NCI-H446 treated with DMSO at 0.1 percent for 48 hours (cell line): ENCODE measurements at places on chromosomes 11 and 22.

DNA sequence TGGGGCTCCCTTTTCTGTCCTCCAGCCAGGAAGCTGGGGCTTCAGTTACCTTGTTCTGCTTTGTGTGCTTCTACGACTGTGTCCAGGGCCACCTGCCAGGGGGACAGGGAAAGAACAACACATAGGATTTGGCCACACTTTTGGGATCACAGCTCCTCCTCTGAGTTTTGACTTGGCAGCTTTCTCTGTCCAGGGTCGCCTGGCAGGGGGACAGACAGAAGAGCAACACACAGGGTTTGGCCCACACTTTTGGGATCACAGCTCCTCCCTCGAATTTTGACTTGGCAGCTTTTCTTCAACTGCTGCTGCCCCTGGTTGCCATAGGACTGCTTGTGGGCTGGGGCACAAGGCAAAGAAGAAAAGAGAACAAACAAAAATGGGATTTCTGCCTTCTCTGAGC is 19.1 kb downstream of the INCENP start:
- peak; percentile 30 for DNase-seq

DNA sequence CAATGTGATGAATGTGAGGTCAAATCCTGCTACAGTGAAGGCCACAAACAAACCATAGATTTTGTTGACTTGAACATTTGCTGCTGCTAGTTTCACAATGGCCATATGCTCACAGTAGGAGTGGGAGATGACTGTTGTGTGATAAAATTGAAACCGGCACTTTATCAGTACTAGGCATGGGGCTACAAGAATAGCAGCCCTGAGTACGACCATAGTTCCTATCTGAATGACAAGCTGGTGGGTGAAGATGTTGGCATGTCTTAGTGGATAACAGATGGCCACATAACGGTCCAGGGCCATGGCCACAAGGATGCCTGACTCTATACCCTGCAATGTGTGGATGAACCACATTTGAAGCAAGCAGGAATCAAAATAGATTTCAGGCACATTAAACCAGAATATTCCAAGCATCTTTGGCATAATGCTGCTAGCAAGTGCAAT is 2.8 kb downstream of the OR52A1 start:
- no peak for DNase-seq

GRCh38 chr11:93072229-93072914 is 102.9 kb downstream of the MTNR1B start:
- DNase-seq, result peak; percentile 32

- no peak for DNase-seq
Measured at GRCh38 chr11:133506551-133507094, 25.7 kb downstream of the OPCML start.

DNA sequence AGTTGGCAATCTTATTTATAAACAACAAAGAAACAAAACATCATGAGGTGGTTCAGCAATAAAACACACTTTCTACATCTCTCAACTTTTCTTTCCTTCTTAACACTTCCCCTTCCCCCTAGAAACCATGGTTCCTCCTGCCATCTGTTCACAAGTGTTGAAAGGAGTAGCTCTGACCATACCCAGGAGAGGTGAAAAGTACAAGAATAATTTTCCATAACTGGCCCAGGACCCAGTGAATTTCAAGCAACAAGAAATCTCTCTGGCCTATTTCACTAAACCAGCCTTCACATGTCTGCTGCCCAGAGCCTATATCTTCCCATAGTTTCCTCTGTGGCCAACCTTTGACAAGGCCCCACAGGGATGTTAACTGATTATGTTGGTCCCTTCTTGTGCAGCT is 98.2 kb upstream of the CEP126 start:
- no peak for DNase-seq

DNA sequence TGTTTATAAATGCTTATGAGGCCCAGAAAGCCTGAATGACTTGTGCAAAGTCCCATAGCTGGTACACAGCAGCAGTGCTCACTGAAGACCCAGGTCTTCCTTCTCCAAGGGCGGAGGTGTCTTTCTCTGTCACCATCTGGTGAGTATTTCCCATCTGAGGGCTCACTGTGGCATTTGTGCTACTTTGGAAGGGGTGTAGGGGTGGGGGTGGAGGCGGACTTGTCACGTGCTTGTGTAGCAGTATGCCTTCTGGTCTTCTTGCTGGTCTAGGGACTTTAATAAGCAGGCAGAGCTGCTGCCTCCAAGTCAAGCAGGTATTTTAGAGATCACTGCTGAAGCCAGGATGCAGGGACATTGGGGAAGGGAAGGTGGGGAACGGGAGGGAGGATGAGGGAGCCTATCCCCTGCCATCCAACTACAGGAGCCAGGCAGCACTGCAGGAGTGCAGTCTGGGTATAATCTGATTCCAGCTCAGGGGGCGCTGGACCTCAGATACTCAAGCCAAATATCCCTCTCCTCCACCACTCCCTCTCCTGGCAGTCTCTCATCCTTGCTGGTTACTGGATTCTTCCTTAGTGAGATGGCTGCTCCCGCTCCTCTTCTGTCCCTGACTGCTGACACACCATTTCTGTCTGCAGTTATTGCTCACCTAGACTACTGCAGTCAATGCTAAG is 3.4 kb downstream of the ABCC8 start:
- no peak for DNase-seq

DNA sequence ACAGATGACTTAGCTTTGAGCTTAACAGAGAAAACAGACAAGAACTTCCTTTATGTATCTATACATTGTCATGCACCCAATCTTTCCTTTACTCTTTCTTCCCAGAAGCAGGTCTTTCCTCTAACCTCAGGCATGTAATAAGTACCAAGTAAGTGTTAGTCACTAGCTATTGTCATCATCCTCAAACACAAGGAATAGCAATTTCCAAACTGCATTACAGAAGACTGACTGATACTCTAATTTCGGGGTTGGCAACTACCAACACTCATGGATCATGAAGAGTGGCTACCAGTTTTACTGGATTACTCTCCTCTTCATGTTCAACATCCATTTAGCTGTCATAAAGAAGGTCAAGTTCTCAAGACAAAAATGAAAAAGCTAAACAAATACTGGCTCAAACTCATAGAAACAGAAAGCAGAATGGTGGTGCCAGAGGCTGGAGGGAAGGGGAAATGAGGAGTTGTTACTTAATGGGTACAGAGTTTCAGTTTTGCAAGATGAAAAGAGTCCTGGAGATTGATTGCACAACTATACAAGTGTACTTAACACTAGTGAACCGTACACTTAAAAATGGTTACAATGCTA is 111.6 kb downstream of the SIK3 start:
- no peak for DNase-seq

- DNase-seq, result no peak
Measured at GRCh38 chr11:14443638-14444037, 56.0 kb downstream of the COPB1 start.

GRCh38 chr11:134041791-134042696 is 26.8 kb upstream of the JAM3 start:
- no peak for DNase-seq

DNA sequence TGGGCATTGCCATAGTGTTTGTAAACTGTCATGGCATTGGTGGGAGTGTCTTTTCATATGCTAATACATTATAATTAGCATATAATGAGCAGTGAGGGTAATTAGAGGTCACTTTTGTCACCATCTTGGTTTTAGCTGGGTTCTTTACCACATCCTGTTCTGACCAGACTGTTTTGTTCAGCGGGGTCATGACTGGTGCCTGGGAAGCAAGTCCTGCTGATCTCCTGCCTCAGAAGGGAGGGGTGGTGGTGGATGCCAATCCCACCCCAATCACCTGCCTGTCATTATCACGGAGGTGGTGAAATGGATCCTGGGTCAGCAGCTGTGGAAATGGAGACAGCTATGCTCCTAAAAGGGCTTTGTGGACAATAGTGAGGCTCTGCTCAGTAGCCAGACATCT is 31.2 kb downstream of the IL18 start:
- DNase-seq, result no peak

DNA sequence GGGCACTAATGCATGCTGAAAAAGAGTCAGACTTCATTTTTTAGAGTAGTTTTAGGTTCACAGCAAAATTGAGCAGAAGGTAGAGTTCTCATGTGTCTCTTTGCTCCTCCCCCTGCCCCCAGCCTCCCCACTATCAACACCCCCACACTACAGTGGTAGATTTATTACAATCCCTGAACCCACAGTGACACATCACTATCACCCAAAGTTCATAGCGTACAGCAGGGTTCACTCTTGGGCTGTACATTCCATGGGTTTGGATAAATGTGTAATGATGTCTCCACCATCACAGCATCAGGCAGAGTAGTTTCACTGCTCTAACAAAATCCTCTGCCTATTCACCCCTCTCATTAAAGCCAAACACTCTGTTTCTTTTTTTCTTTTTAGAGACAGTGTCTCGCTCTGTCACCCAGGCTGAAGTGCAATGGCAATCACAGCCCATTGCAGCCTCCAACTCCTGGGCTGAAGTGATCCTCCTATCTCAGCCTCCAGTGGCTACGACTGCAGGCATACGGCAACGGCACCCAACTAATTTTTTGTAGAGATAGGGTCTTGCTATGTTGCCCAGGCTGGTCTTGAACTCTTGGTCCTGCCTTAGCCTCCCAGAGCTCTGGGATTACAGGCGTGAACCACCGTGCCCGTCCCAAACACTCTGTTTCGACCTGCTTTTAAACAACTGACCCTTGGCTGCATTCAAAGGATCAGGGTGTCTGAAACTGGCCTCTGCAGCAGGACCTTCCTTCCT is 4.1 kb downstream of the BEST1 start:
- no peak for DNase-seq
